ENCODE measurements at places on chromosomes 13 and 19.

GRCh38 chr13:30715837-30716236 lies 19.5 kb upstream of the ALOX5AP start:
- no peak for DNase-seq

- no peak for DNase-seq
These were observed 194.7 kb downstream of the RBM26 start for GRCh38 chr13:79211377-79211776.

DNA sequence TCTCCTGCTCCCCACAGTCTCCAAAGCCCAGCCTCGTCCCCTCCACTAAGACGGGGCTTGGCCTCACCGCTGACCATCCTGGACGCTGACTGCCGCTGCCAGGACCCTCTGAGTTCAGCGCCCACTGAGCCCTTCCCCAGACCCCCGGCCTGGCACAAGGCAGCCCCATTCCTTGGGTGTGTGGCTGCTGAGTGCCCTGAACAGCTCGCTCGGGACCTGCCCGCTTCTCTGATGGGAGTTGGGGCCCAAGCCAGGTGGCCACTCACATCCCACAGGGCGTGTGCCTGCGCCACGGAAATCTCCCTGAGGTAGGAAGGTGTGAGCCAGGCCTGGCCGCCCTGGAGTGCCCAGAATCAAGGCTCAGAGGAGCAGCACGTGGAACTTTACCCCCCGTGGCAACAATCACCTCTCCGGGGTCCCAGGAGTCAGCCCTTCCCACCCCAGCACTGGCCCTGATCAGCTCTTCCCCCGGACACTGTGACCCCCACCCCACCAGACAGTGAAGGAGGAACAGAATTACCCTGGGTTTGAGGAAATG lies 20.8 kb downstream of the C13orf46 start:
- DNase-seq = no peak

GRCh38 chr19:16382775-16383543 lies 58.3 kb downstream of the KLF2 start:
- DNase-seq = peak; percentile 19

DNA sequence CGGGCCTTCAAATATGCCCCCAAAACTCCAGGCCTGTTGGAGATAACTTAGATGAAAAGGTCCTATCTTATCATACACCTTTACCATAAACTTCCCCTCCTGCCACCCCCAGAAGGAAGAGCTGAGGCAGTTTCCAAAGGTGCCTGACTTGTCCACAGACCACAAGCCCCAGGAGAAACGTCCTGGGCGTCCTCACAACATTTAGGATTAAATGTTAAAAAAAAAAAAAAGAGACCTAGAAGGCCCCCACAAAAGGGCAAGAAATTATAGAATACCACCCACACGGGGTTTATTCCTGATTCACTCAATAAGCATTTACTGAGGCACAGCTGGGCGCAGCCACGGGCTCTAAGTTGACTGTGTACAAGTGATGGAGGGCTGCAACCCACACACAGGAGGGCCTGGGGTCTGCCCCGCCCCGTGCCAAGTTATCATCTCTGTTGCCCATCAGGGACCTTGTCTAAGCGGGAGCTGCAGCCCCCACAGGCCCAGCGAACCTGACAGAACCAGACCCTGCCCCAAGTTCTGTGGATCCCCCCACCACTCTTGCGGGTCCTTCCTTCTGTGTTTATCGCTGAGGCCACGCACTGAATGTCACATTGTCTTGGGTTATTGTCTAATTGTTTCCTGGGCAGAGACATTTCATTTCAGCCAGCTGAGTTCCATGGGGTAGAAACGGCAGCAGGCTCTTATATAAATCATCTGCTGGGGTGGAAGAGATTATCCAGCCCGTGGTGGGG lies 83.0 kb upstream of the TM9SF2 start:
- no peak for DNase-seq

DNA sequence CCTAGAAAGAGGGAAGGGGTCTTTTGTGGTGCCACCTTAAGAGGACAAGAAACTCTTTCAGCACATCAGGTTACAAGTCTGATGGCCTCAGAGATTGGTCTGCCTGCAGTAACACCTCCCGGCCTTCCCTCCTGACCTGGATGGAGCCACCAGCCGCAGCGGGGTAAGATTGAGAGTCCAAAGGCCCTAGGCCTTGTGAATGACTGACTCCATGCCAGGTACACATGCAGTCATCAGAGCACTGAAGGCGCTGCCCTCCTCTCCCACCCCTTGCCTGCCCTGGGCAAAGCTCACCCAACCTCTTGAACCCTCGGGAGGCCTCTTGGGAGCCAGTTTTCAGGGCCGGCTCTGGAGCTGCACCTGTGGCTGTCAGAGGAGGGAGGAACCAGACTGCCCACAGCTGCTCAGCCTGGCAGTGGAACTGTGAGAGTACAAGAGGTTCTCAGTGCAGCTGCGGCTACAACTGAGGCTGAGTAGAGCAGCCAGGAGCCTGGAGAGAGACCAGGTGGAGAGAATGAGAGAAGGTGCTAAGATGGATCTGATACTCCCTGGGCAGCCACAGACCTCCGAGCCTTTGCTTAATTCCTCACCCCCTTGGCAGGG lies 23.8 kb upstream of the C13orf42 start:
- no peak for DNase-seq

- no peak for DNase-seq
These were observed 13.6 kb upstream of the STRN4 start for GRCh38 chr19:46759817-46760333.

DNA sequence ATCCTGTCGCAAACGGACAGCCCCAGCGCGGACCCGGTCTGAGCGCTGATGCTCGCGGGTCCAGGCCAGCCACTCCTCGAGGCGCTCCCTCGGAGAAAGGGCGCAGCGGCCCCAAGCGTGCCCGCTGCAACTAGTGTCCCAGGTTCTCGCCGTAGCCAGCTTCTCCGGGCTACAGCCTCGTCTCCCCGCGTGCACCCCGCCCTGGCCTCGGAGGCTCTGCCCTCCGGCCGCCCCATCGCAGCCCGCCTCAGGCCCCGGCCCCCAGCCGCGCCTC lies 487 bp downstream of the FLT1 start:
- DNase-seq = no peak

- no peak for DNase-seq
These were observed 56.9 kb upstream of the TSHZ3 start for GRCh38 chr19:31406106-31406505.

GRCh38 chr13:59746291-59746962 lies 417.3 kb downstream of the DIAPH3 start:
- DNase-seq = no peak

DNA sequence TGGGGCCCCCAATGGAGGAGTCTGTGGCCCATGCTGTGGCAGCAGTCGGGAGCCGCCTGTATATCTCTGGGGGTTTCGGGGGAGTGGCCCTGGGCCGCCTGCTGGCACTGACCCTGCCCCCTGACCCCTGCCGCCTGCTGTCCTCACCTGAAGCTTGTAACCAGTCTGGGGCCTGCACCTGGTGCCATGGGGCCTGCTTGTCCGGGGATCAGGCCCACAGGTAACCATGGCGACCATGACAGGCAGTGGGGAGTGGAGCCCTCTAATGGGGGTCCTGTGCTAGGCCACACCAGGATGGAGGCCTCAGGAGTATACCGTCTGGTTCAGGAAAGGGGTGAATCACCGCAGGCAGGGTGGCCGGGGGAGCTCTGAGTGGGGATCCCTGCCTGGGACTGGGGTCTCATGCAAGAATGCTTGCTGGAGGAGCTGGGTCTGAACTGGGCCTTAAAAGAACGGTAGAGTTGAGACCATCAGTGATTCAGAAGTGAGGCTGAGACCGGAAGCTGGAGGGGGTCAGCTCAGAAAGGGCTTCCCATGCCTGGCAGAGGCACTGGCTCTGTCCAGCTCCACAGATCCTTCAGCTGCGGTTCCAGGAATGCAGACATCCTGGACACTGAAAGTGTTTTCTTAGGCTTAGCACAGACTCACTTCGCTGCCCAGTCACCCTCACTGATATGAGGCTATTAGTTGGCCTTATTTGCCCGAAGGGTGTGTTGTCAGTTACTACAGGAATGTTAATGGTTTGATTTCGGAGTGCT lies 29.1 kb downstream of the CNFN start:
- DNase-seq = no peak

DNA sequence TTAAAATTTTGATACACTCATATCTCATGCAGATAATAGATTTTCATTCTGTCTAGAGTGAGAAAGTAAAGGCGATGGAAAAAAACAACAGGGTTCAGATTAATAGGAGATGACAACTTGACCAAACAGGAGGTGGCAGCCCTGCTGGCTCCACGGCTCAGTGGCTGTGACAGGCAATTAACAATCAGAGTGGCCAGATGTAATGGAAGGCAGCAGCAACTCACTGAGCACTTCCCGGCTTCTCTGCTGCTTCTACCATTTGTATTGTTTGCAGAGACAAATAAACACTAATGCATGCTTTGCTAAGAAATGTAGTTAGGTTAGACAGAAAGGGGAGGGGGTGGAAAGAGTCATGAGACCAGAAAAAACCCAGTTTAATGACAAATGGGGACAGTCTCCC lies 473.0 kb upstream of the SLC10A2 start:
- peak; percentile 99 for DNase-seq

- DNase-seq = no peak
These were observed 34.8 kb downstream of the SPTBN4 start for GRCh38 chr19:40501599-40501998.

DNA sequence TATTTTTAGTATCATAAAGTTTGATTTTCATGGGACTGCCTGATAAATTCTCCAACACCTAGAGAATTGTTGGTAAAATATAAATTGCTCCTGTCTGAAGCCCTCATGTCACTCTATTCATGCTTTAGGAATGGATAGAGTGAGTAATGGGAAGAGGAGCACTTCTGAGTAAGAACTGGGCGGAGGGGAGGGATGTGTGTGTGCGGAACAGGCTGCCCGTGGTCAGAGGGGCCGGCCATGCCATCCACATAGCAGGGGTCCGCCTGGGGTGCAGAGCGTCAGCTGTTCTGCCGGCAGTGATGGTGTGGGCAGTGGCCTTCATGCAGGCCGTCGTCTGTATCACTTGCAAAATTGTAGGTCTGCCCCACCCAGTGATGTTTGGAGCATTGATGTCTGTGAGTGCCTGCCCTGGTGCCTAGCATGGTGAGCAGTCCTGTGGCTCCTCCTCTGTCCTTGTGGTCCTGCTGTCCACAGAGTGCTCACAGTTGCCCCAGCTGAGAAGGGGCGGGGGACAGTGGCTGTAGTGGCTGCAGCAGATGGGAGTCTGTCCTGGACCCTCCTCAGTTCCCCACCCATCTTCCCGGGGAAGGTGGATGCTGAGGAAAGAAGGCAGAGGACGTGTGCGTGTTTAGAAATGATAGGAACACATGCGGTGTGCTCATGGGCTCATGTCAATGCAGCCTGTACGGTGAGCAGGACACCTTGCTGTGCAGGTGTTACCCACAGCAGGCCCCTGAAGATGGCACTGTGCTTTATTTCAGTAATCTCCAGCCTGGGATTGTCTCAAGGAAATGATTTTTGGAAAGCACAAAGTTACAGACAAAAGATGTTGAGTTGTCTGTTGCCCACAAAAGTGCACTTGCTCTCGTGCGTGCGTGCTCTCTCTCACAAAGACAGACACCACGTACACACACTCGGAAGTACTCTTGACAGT lies 49.4 kb upstream of the TEX29 start:
- no peak for DNase-seq

GRCh38 chr19:40612831-40613689 lies 11.9 kb downstream of the LTBP4 start:
- DNase-seq = no peak

- DNase-seq = no peak
These were observed 24.8 kb downstream of the RANBP3 start for GRCh38 chr19:5953030-5953589.

DNA sequence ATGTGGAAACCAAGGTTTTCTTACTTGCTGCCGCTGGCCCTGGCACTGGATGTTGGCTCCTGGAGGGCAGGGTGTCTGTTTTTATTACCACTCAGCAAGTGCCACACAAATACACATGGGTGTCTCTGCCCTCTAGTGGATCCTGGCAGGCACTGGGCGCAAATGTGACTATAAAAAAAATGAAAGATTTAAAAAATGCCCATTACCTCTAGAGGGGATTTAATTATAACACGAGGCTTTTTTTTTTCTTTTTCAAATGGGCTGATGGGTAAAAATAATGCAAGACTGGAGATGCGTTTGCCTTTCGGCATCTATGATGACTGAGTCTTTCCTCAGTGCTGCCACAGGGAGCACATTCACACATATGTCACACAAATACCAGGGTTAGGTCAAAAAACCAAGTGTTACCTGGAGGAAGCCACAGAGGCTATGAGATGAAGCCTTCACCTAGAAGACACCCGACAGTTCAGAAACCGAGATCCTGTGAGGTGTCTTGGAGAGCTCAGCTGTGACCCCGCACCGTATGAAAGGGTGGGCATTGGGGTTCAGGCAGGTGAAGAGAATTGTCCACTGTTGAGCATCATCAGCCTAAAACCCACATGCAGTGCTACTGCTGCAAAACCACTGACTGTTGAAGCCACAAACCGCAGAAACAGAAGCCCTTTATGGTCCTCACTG lies 25.7 kb downstream of the CHAMP1 start:
- peak; percentile 61 for DNase-seq

GRCh38 chr13:20848944-20849343 lies 53.6 kb downstream of the XPO4 start:
- DNase-seq = peak; percentile 79

- no peak for DNase-seq
These were observed 39.4 kb downstream of the VAV1 start for GRCh38 chr19:6811906-6812305.

DNA sequence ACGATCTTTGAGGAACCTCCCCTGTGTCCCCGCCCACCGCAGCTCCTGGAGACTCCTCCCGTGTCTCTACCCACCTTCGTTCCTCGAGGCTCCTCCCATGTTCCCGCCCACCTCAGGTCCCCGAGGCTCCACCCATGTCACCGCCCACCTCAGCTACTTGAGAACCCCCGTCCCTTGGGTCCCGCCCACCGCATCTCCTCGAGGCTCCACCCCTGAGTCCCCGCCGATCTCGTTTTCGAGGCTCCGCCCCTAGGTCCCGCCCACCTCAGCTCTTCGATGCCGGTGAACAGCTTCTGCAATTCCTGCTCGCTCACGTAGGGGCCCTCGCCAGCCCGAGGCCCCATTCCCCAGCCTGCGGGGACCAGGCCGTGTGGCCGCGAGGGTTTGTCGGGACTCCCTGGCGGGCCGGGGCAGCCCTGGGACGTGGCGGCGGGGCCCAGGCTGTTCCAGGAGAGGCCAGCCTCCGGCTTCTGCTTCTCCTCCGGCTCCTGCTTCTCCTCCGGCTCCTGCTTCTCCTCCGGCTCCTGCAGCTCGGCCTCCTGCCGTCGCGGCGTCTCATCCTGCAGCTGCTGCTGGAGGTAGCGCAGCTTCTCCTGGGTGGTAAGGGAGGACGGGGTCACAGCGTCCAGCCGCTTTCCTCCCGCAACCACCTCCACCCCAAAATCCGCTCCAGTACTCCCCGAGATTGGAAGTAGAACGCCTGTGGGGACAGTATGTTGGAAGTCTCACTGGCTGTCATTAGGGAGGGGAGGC lies 16.7 kb downstream of the TSKS start:
- DNase-seq = no peak

- DNase-seq = no peak
These were observed 16.3 kb upstream of the KIR3DL3 start for GRCh38 chr19:54707962-54708361.

- DNase-seq = peak; percentile 27
These were observed 41.8 kb upstream of the PNMA8B start for GRCh38 chr19:46537136-46538097.

- DNase-seq = peak; percentile 41
These were observed 579.5 kb downstream of the UQCRFS1 start for GRCh38 chr19:28633319-28634018.

GRCh38 chr19:17246681-17247425 lies 1.1 kb upstream of the NR2F6 start:
- peak; percentile 91 for DNase-seq

- peak; percentile 36 for DNase-seq
These were observed 22.5 kb downstream of the CAB39L start for GRCh38 chr13:49421391-49421790.

- DNase-seq = peak; percentile 77
These were observed 588 bp downstream of the DNASE2 start for GRCh38 chr19:12880551-12881171.

GRCh38 chr19:4009990-4010807 lies 2.7 kb downstream of the PIAS4 start:
- no peak for DNase-seq

Measured in NCI-H146 (cell line).